Fibroblast of skin of left quadriceps (primary cell): ENCODE measurements at places on chromosomes 7 and 10.

- DNase-seq = no peak
Observed at GRCh38 chr7:124516911-124517310, 248.7 kb downstream of the GPR37 start.

- DNase-seq = no peak
Observed at GRCh38 chr10:113520690-113521474, 32.0 kb upstream of the HABP2 start.

GRCh38 chr10:43375401-43376020, 4.1 kb downstream of the FXYD4 start:
- no peak for DNase-seq

DNA sequence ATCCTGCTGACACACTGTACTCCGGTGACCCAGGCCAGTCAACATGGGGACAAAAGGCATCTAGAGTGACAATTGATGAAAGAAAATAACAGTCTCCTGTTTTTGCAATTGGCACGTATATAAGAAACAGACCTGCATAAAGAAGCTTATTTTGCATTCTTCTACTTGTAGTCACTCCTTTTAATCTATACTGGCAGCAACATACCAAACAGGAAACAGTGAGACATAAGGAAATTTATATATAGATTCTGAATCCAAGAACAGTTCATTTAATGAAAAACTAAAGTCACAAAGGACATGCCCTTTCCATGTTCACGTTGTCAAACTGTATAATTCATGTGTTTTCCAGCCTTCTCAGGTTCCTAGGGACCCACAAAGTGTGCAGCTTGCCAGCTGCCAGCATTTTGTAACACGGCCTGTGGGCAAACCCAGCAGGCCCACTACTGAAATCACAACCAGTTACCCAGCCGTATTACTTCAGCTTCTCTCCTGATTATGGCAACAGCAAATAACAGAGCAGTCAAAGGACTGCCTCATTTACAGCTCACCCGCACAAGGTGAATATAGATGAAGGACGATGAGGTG, 72.3 kb downstream of the AMPH start:
- DNase-seq = no peak

GRCh38 chr10:44702531-44702930, 208.6 kb upstream of the TMEM72 start:
- DNase-seq = no peak

DNA sequence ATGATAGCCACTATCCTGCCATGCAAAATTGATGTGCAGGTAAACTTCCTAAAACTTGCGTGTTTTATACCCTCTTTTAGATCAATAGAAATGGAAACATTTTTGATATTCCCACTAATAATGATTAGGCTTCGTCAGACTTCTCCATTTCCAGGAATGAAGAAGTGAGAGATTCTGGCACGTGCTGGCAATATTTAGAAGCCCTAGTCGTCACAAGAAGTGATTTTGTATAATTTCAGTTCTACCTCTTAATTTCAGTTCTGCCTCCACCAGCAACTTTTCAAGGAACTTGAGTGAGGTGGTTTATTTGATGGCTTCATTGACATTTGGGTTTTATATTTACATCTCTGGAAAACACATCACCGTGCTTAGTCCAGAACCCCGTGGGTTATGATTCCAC, 61.9 kb downstream of the MRC1 start:
- no peak for DNase-seq

DNA sequence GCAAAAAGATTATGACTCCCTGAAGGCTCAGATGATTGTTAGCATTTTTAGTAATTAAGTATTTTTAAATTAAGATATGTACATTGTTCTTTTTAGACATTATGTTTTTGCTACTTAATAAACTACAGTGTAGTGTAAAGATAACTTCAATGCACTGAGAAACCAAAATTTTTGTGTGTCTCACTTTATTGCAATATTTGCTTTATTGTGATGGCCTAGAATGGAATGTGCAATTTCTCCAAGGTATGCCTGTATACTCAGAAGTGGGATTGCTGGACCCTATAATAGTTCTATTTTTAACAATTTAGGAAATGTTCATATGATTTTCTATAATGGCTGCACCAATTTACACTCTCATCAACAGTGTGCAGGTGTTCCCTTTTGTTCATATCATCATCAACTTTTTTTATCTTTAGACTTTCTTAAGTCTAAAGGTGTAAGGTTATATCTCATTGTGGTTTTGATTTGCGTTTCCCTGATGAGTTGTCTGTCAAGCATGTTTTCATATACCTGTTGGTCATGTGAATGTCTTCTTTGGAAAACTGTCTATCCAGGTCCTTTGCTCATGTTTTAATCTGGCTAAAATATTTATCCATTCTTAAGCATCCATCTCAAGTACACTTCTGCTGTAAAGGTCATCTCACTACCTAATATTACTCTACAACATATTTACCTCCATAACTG, 1323.5 kb upstream of the LRRTM3 start:
- DNase-seq = no peak

- DNase-seq = peak; percentile 99
Observed at GRCh38 chr7:67302113-67303039, 305.7 kb downstream of the TYW1 start.
